Bronchial epithelial cell (primary cell): ENCODE measurements at places on chromosomes 1 and 21. TPM values are rescaled to one million over a fixed set of nuclear protein-coding genes. Genes with fewer than 3 reads are reported as not detected.

The NID1 gene
- 0.13 and 1.3 TPM in 2 replicates for total RNA-seq

The SKI gene
- 8.4 and 9.2 TPM in 2 replicates for total RNA-seq

The SLC25A34 gene
- under 0.01 and 0.38 TPM in 2 replicates for total RNA-seq

The LIN28A gene
- not detected in 2 replicates for total RNA-seq

GRCh38 chr1:32965251-32965747 lies 690 bp upstream of the RNF19B start:
- DNase-seq: no peak

DNA sequence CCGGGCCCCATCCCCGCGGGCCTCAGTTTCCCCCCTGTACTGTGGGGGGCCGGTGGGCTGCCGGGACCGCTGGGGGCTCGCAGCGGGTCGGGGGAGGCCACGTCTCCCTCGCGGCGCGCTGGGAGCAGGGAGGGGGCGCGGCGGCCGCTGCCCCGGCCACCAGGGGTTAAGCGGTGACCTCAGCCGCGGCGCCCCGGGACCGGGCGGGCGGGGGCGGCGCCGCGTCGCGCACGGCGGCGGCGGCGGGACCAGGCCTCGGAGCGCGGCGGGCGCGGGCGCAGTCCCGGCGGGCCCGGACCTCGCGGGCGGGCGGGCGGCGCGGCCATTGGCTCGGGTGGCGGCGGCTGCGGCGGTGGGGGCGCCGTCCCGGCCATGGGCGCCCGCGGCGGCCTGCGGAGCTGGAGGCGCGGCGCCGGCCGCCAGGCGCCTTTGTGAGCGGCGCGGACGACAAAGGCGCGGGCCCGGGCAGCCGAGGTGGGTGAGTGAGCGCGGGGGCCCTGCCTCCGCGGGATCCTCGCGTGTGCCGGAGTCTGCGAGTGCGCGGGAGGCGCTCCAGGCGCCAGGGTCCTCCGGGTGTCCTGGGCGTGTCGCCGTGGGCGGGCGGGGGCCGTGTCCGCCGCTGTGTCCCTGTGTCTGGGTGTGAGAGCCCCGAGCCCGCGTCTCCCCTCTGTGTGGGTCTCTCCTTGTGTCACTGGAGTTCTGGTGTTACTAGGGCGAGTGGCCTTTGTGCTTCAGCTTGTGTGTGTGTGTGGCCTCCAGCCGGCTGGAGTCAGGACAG lies at the start of gene ARHGEF10L:
TSS of gene ARHGEF10L (plus strand) at position 222 of the 778 bp plus-strand sequence. CDS start 40,898 bp downstream, outside the sequence.
- DNase-seq: no peak

DNA sequence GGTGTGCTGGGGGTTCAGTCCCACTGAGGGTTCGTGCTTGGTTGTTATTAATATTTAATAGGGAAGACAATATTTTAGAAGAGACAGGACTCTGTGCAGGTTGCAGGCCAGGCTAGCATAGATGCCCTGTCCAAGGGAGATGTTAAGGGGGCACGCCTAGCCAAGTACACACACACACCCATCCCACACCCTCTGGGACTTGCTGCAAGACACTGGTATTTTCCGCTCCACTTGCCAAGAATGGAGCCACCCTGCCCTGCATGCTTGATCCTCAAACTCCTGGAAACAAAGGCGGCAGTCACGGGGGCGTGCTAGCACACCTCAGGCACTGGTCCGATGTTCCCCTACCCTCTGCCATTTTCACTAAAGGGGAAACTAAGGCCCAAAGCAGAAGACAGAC lies 99.1 kb downstream of the MRPL37 start:
- no peak for DNase-seq

GRCh38 chr21:37876561-37876960 lies 39.7 kb downstream of the KCNJ6 start:
- no peak for DNase-seq

- no peak for DNase-seq
Measured at GRCh38 chr1:40801742-40802077, 18.1 kb downstream of the KCNQ4 start.

DNA sequence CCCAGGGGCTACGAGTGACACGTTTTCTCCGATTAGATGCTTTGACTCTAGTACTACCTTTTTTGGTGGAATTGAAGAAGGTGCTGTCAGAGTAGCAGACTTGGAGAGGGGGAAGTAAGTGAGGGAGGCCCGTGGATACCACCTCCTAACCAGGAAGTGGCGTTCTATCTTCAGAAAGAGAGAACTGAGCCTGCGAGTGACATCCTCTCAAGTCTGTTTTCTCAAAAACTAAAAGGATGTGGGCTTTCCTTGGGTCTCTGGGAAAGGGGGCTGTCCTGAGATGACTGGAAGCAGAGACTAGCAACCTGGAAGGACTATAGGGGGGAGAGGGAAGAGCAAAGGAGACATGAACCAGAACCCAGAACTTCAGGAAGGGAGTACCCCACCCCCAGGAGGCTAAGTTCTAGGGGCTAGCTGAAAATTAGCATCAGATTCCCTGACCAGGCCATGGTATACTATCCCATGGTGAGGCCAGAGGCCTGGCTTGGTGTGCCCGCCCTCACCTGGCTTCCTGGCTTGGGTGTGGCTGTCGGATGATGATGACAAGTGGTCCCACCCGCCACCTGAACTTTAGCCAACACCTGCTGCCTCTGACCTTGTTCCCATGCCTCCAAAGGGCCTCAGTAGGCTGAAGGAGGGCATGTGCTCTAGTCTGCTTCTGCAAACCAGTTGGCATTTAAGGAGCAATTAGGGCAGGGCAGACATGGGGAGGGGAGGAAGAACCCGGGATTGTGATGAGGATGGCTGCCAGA lies 49.1 kb downstream of the ATP2B4 start:
- DNase-seq: no peak

DNA sequence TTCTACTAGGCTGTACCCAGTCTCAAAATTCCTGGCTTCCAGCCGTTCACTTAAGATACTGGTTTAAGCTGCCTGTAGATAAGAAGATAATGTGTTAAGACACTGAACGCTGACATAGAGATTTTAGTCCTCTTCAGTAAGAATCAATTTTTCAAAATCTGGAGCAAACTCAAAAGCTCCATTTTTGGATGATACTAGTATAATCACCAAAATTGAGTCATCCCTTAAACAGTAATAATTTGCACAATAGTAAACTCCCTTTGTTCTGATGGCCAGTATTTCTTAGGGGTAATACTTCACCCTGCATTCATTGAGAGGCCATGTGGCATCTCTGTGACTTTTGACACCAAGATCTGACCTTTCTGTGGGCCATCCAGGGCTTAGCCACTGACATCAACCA lies 299.8 kb upstream of the USP25 start:
- DNase-seq: no peak

DNA sequence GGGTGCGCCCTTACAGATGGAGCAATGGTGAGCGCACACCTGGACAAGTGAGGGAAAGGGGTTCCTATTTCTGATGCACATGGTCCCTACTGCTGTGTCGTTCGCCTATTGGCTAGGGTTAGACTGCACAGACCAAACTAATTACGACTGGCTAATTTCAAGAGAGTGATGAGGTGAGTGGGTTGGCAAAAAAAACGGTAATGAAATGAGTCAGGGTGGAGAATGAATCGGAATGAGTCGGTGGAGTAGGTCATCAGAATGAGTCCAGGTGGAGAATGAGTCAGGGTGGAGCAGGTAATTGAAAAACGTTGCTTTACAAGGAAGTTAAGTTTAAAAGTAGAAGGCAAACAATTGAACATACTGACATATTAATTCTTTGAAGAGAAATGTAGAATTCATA lies 79.8 kb downstream of the WDR4 start:
- DNase-seq: peak; percentile 94

DNA sequence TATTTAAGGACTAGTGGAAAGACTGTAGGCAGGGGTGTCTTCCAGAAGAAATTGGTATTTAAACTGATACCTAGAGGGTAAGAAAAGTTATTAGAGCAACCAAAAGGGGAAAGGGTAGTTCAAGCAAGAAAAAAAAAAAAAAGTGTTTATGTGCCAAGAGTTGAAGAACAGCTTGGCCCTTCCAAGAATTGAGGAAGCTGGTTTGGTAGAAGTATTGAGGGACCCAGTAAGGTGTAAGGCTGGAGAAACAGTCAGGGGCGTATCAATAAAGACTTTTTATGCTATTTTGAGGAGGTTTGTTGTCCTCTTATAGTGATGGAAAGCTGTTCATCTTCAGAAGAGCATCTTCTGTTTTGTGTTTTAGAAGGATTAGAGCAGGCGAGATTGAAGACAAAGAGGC lies 108.3 kb downstream of the PTPRC start:
- DNase-seq: no peak

- DNase-seq: no peak
Measured at GRCh38 chr1:54502342-54502741, 45.7 kb upstream of the ACOT11 start.

DNA sequence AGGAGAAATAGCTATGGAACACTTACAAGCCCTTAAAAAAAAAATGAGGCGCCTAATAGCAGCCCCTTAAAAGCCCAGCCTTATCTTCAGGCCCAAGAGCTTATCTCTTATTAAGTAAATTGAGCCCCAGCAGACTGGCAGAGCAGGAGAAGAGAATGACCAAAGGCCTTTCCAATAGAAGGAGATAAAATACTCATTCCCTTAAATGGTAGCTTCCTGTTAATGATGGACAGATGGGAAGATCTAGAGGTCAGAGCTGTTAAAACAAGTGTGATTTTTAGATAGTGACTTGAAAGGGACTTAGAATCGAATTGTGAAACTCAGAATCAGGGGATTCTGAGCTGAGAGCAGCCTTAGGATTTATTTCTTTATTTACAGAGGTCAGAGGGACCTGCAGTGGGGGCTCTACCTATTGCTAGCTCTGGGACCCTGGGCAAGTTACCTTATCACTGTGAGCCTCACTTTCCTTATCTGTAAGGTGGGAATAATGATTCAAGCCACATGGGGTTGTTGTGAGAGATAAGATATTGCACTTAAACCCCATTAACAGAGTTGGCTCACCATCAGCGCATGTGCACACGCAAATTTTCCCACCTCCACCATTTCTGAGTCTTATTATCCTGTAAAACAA lies 101.3 kb upstream of the C8B start:
- no peak for DNase-seq

DNA sequence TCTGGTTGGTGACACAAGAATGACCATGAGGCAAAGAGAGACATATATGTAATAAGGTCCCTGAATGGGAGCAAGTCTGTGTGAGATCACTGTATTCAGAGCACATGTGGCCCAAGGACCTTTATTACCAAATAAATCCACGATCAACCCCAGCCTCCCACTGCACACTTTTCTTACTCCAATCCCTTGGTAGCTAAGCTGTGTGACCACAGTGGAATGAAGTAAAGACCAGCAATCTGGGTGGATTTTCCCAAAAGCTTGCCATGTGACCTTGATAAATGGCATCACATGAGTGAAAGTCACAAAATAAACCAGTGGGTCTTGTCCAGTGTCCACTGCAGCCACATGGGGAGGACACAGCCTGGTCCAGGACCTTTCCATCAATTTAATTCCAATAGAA lies 36.7 kb upstream of the TLR5 start:
- no peak for DNase-seq
